ENCODE measurements at places on chromosomes 6 and 20.

DNA sequence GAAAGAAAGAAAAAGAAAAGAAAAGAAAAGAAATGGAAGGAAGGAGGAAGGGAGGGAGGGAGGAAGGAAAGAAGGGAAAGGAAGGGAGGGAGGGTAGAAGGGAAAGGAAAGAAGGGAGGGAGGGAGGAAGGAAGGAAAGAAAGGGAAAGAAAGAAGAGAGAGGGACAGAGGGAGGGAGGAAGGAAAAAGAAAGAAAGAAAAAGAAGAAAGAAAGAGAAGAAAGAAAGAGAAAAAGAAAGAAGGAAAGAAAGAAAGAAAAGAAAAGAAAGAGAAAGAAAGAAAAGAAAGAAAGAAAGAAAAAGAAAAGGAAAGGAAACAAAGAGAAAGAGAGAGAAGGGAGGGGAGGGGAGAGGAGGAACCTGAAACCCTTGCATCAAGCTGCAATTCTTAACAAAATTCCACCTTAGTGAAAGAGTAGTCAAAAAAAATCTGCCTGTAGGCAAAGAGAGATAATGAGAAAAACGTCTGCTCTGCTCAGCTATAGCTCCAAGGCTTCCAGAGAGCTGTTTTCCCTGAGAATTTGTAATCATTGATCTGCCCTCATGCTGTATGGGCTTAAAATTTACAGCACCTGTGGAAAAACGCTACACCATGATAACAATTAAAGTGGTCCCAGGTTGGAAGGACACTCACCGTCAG is 16.7 kb upstream of the MYCT1 start:
- no peak for DNase-seq

DNA sequence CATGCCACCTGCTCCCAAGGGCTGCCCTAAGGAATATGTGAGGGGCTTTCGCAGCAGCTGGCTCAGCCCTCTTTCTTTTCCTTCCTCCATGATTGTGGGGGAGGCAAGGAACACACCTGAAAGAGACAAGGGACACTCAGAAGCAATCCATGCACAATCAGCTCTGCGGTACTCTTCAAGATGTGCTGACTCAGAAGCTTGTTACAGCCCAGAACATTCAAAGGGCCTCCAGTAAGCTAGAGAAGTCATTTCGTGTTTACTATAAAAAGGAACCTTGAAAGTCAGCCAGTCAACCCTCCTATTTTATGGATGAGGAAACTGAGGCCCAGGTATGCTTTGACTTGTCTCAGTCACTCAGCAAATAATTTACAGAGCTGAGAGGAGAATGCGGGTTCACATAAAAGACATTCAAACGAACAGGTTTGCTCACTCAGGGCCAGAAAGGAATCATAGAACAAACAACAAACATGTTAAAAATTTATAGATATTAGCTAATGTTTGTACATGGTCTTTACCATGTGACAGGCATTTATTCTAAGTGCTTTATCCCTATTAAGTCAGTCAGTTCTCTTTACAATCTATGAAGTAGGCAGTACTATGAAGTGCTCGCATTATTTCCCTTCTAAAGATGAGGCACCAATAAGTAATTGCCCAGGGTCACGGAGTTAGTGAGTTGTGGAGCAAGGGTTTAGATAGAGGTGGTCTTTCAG is 37.7 kb upstream of the SLC22A23 start:
- DNase-seq = no peak

DNA sequence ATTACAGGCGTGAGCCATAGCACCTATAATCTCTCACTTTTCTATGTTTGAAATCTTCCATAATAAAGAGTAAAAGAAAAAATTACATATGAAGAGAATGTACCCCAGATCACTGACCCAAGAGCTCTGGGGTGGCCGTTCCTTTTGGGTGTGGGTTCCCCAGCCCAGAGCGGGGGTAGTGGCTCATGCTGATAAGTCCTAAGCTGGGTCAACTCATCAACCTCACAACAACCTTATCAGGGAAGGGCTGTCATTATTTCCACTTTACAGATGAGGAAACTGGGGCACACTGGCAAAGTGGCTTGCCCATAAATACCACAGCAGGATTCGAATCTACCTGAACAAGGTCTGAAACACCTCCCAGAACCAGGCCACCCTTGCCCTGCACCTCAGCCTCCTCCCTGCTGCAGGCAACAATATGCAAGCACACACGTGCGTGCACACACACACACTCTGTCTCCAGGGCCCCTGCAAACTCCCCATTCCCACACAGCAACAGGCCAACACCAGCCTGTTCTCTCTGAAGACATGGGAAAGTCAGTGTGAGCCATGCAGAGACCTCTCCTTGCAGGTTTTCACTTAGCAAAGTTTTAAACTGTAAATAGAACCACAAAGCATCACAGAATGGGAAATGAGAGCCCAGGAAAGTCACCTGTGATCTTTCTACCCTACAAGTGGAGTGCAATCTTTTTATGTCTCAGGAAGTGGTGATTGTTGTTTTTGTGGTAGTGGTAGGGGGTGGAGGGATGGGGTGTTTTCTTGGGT is 27.7 kb downstream of the BFSP1 start:
- DNase-seq = no peak

DNA sequence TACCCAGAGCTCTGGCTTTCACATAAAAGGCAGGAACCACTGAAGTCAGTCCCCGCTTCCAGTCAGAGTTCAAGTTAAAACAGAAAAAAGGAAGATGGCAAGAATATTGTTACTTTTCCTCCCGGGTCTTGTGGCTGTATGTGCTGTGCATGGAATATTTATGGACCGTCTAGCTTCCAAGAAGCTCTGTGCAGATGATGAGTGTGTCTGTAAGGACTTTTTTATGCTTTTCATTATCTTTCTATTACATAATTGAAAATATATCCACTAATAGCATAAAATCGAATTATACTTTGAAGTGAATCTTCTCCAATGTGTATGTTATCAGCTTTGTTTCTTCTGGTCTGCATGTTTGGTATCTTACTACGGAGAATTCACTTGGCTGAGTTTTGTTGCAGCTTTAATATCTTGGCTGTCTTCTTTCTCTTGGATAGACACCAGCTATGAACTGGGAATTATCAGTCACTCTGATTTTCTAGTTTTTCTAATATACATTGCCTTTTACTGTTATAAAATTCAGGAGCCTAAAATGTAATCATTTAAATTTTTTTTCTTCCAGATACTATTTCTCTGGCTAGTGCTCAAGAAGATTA is at the start of gene OTOR:
Gene OTOR, plus strand, starts transcription at position 51 of the 593 bp plus-strand sequence. Its CDS starts 44 bp downstream, at position 95.
- DNase-seq = no peak

GRCh38 chr20:3843490-3843889 is 3.1 kb upstream of the MAVS start:
- no peak for DNase-seq
